ENCODE measurements at places on chromosomes 3 and 15.

- DNase-seq = no peak
Observed at GRCh38 chr15:33211176-33211808, 16.8 kb upstream of the FMN1 start.

DNA sequence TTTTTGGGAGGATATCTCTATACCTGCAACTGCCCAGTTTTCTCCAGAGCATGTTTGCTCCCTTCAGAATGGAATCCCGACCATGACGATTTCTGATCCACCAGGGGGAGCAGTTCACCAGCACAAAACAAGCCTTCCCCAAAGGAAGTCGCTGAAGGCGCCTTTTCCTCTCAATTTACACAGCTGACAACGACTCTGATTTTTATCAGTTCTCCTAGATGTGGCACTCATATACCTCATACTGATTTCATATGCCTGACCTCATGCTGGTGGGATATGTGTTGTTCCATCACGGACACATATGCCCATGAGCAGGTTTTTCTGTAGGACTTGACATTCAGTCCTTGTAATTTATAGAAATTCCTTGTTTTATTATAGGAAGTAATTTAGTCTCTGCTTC lies 1028.2 kb downstream of the MCTP2 start:
- no peak for DNase-seq

GRCh38 chr3:184574515-184575417 lies 13.2 kb downstream of the EPHB3 start:
- no peak for DNase-seq

DNA sequence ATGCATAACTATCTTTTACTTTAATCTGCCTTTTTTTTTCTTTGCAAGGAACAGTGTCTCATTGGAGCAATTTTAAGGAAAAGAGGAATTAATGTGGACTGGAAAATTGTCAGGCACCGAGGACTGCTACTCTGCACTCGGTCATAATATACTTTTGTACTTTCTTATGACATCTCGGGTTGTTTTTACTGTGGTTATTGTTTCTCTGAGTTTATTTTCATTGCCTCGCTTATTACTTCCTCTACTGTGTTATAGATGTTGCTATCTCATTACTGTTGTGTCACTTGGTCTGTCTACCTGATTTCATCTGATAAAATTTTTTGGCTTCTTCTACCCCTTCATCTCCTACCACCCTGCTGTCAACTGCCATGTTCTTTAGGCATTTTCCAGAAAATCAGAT lies 213.5 kb upstream of the POU1F1 start:
- DNase-seq = no peak

GRCh38 chr3:126292318-126293070 lies 64.7 kb downstream of the KLF15 start:
- DNase-seq = no peak

DNA sequence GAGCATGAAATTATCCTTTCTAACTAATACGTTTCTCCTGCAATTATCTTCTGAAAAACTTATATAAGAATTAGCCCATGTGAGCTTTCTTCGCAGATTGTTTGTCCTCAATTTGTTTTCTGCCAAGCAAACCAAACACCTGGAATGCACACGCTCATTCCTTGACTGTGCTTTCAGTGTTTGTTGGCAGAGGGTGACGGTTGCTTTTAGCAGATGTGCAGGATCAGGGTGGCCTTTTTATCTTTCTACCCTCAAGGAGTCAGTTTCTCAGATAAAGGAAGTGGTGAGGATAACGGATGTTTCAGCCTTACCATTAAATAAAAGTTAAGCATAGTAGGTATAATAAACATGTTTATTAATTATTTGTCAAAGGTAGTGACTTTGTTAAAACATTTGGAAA lies 15.2 kb downstream of the ARPP21 start:
- DNase-seq = no peak

DNA sequence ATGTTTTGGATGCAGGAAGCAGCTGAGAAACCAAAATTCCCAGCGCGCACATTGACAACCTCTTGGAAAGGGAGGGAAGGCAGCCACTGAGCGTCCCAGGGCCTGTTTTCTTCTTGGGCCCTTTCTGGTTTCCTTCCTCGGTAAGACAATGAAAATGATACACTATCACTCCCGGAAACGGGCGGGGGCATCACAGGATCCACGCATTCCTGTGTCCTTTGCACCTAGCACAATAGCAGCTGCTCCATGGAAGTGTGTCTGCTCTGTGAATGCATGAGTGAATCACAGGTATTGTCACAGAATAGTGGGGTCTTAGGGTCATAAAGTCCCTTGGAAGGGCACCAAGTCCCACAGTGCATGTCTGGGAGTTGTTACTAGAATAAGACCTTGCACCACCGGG lies 6.3 kb upstream of the ITPKA start:
- no peak for DNase-seq

DNA sequence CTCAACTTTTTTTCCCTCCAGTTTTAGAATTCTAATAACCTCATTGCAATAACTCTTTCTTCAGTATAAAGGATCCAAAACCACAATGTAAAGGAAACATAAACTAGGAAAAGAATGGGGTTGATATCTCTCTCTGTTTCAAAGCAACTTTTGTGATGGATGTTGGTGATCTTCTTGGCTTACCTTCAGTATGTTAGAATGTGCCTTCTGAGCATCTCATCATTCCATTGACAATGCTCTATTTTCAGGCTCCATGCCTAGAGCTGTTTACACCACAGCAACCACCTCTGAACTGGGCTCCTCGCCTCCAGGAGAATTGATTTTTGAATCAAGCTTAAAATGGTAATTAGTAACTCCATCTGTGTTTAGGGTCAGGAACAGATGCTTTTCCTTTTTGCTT lies 6.6 kb downstream of the NLGN1 start:
- DNase-seq = no peak

DNA sequence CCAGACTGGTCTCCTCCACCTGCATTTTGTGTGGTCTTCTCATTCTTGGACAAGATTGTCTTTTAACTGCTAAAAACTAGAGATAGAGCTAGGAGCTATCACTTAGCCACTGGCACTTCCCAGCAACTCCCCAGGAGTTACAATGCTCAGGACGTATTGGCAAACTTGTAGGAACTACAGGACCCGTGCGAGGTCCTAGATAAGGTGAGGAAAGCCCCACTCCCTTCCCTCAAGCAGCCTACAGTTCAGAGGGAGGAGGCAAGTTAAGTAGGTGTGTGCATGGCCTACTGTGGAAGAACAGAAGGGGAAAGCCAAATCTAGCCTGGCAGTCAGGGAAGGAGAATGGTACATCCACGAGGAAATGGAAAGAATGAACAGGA lies 504.7 kb upstream of the PROK2 start:
- DNase-seq = no peak

DNA sequence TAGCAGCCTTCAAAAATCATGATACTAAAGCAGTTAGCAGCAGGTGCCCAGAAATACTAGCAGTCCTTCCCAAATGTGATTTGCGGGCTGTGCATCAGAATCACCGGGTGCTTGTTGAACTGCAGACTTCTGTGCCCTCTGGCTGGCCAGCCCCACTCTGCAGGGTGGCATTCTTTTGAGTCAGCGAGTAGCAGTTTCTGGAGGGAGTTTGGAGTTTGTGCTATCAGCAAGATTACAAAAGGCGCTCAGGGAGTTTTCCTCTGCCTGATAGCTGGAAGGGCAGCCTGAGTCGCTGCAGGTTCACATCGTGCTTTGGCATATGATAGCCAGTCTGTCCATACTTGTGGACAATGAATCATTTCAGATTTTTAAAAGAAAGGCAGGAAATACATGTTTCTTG lies 57.6 kb downstream of the CLDN11 start:
- DNase-seq = no peak

DNA sequence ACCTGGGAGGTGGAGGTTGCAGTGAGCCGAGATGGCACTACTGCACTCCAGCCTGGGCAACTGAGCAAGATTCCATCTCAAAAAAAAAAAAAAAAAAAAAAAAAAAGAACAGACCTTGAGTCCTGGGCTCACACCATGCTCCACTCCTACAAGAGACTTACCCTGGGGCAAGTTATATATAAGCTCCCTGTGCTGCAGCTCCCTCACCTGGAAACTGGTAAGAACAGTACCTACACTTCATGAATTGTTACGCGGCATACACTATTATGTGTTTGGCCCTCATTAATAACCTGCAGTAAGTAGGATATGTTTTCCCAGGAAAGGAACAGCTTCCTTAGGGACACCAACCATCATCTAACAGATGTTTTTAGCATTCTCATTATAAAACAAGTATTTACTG lies 119.6 kb downstream of the FMN1 start:
- no peak for DNase-seq

DNA sequence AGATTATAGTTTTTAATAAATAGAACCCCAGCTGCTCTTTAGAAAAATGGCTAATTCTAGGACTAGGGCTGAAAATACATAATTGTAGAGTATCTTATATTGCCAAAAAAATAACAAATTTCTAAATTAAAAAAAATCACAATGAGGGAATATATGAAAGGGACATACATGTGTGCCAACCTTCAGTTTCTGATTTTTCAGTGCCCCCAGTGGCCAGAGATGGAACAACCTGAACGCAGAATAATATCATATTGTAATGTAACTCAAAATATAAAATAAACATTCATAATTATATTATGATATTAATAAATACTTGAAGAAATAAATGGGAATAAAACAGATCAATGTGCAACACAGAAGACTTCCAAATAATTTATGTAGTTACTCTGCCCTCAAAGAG lies 460.5 kb downstream of the ZNF385D start:
- DNase-seq = no peak

Measured in AG09309 (cell line).